T1000 (cell line): ENCODE measurements at places on chromosomes 2 and 18.

DNA sequence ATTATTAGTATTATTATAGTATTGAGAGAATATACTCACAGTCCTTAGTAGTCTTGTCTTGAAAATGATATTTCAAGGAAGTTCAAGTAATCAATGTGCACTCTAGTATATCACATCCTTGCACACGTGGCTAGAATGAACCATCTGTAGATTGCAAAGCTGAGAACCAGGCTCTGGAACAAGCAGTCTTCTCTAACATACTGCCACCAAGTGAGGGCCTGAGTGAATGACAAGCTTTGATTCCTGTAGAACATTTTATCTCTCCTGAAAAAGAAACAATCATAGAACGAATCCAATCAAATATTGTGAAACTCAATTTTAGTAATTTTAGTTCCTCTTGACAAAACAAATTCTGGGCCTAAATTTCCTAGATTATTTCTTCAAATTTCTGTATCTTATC lies 55.3 kb upstream of the SULT1C3 start:
- no peak for DNase-seq

GRCh38 chr18:45723567-45724355 lies at the start of gene SLC14A1:
Gene SLC14A1 (plus strand): TSS chr18:45724181. CDS start chr18:45730321, 6,140 bp downstream.
- DNase-seq, result no peak

- DNase-seq, result no peak
Measured at GRCh38 chr2:120593921-120594686, 141.6 kb upstream of the GLI2 start.

GRCh38 chr2:24432735-24433134 lies 58.3 kb upstream of the NCOA1 start:
- no peak for DNase-seq

- DNase-seq, result no peak
Measured at GRCh38 chr18:24108641-24109040, 30.2 kb upstream of the CABYR start.
